T47D (cell line): ENCODE measurements at places on chromosomes 2 and 18.
A peak's percentile ranks its signal among the peaks of the same experiment; 100 is the strongest.

- DNase-seq, result peak; percentile 73
Measured at GRCh38 chr2:70141902-70142589, 48.8 kb downstream of the C2orf42 start.

GRCh38 chr2:182650704-182651103 lies 65.4 kb upstream of the DNAJC10 start:
- DNase-seq, result peak; percentile 50

GRCh38 chr2:99692785-99693184 lies 203.0 kb upstream of the REV1 start:
- DNase-seq, result no peak

- no peak for DNase-seq
Measured at GRCh38 chr18:23398401-23398800, 54.7 kb upstream of the RIOK3 start.

DNA sequence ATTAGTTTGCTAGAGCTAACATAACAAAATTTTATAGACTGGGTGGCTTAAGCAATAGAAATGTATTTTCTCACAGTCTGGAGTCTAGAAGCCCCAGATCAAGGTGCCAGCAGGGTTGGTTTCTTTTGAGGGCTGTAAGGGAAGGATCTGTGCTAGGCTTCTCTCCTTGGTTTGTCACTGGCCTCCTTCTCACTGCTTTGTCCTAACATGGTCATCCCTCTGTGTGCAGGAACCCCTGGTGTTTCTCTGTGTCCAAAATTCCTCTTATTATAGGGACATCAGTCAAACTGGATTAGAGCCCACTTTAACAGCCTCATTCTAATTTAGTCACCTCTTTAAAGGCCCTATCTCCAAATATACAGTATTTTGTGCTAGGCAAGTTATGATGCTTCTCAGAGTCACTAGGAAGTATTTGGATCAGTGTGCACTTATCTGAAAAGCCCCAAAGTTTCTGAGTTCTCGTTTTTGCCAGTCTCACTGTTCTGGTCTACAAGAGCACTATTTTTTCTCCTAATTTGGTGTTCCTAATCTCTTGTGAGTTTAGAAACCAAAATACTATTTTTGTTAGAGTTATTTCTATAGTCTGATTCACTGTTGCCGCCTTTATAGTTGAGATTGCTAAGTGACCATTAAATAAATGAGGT lies 29.0 kb downstream of the ZC3H6 start:
- DNase-seq, result no peak

- DNase-seq, result no peak
Measured at GRCh38 chr2:20451000-20451290, 4.1 kb downstream of the RHOB start.

DNA sequence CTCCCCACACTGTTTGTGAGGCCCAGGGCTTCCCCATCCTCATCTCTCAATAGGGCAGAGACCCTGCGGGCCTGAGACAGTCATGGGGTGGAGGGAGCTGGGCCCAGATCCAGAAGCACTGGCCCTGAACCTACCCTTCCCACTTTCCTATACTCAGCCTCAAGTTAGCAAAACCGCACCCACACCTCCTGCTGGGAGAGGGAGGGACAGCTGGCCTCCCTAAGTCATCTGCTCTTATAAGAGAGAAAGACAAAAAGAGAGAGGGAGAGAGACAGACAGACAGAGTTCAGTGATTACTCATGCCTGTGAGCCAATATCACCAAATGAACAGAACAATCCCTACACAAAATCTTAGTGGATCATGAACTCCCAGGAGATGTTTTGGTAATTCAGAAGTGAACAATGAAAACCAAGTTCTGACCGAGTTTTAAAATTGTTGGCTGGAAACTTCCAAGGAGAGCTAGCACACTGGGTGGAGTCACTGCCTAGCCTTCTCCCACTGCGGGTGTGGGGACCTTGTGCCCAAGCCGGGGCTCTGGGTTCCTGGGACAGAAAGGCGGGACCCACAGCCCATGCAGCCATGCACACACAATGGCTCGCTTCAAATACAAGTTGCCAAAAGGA lies 130.5 kb downstream of the PXDN start:
- no peak for DNase-seq

- DNase-seq, result no peak
Measured at GRCh38 chr2:25312958-25313710, 28.6 kb downstream of the DNMT3A start.

DNA sequence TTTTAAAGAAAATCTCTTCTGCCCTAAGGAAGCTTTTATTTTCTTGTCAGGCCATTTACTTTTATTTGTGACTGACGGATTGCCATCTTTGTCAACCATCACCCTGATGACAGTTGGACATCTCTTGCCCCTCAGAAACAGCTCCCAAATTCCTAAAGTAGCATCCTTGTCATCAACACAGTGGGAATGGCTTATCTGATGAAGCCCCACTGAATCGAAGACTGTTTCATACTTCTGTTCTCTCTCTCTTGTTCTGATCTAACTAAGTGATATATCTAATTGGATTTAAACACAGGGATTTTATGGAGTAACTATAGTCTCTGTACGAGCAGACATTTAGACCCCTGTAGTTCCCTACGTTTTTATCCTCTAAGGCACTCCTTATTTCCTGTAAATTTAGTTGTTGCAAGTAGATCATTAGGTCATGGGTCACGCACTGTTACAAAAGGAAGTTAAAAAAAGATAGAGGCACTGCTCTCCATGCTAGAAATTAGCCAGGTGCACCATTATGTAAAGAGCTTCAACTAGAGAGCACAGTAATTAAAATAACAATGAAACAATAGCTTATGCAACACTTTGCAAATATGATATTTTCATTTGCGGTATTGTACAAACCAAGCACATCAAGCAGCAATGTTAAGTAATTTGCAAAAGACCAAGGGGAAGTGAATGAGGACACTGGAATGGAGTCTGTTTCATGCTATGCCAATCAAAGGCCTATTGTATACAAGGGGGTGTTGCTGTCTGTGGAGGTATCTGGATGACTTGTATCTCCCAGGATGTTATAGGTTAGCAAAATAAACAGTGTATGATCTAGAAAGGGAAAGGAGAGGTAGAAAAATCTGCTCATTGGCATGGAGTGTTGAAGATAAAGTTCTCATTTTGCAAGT lies 284.7 kb downstream of the LRRTM1 start:
- DNase-seq, result no peak

- DNase-seq, result no peak
Measured at GRCh38 chr2:176155356-176156044, 1.6 kb upstream of the HOXD3 start.

DNA sequence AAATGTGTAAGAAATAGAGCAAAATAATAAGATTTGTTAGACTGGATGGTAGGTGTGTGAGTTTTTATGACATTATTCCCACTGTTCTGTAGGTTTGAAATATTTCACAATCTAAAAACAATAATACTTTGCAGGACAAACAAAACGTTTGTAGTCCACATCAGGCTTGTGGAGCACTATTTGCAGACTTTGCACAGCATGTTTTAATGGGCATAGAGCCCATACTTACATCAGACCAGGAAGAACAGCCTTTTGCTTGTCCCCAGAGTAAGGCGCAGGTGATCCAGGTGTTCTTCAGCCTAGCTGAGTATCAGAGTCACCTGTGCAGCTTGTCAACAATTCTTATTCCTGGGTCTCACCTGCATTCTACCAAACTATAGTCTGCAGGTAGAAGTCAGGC lies 9.1 kb upstream of the STK39 start:
- DNase-seq, result peak; percentile 63

DNA sequence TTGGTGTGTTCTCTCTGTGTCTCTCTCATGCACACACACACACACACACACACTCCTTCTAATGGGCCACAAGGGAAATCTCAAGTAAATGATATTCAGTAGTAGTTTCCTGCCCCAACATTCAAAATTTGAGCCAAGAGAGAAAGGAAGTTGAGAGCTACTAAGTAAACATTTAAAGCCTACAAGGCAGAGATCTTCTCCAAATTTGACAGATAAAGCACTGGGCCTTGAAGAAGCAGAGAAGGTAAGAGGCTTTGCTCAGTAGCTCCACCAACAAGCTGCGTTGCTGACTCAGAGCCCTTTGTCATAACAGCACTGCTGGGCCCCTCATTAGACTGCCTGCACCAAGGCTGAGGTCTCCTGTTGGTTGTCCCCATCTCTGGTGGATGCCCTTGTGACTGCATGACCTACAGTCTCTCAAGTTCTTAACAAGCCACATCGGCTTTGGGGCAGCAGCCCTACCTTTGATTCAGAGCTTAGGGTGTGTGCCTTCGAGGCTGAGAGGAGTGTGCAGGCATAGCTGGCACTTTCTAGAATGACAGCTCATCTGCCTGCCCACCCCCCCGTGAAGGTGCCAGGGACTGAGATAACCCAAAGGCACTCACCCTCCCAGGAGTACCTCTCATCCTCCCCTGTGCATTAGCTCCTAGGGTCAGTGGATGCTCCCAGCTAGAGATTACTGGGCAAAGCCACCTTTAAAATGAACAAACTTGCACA lies 32.3 kb upstream of the NEB start:
- DNase-seq, result no peak

DNA sequence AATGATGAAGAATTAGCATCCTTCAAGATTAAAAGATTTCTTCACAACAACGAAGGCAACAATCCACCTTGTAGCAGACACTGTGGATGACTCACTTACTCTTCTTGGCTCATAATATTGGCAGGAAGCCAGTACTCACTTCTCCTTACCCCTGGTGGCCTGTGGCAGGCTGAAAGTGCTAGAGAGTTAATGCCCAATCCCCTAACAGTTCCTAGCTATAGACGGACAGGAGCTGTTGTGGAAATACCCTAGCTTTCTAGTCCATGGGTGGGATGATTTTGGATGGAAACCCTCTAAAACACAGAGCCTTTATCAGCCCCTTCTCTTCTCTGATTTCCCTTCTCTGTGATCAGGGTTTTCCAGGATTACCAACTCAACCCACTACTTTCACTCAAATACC lies 128.6 kb upstream of the NYAP2 start:
- DNase-seq, result no peak

- no peak for DNase-seq
Measured at GRCh38 chr2:61363580-61363979, 107.3 kb downstream of the USP34 start.
